Stimulated activated CD8-positive, alpha-beta memory T cell treated with anti-CD3 and anti-CD28 coated beads, Interleukin-4, amount 100 ng/mL, for 48 hours (primary cell): ENCODE measurements at places on chromosomes 5 and 9.
A peak's percentile ranks its signal among the peaks of the same experiment; 100 is the strongest.

GRCh38 chr9:126230692-126231091 is 95.9 kb upstream of the MVB12B start:
- no peak for DNase-seq

- DNase-seq = no peak
Observed at GRCh38 chr9:87874304-87874623, 8.4 kb upstream of the SPATA31E1 start.

DNA sequence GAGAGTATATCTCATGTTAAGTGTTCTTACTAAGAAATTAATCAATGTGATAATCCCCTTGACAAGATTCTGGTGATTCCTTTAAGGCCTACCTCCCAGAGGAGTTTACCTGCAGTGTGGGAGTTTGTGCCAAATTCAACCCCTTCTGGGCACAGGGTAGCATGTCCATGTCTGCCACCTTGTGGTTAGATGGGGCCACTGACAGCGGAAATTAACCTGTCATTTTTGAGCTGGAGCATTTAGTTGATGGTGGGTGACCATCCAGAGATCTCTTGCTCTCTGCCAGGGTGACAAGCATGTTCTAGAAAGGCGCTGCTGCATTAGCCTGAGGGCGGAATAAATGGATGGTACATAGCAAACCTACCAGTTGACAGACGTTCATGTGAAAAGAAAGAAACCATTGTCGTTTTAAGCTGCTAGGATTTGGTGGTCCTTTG is 132.2 kb downstream of the FBXO4 start:
- peak; percentile 67 for DNase-seq

DNA sequence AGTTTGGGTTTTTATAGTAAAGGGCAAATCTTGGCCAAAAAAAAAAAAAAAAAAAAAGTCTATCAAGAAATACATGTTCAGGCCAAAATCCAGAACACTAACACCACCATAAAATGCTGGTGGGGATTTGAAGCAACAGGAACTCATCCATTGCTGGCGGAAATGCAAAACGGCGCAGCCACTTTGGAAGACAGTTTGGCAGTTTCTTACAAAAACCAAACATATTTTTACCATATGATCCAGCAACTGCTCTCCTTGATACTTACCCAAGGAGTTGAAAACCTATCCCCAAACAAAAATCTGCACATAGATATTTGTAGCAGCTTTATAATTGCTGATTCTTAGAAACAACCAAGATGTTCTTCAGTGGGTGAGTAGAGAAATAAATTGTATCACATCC is 153.1 kb upstream of the ACOT12 start:
- no peak for DNase-seq

DNA sequence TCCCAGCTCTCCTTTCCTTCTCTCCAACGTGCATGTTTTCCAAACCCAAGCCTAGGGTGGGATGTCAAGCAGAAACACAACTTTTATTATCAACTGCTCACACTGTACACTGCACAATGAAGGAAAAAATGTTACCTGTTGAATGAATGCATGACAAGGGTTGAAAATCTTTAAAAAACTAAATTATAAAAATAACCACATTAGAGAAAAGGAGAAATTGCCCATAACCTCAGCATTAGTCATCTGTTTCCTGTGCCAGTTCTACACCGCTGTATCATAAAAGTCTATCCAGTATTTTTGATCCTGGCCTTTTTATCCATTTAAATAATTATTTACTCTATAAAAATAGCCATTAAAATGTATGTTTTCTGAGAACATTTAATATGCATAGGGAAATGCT is 101.1 kb downstream of the APBA1 start:
- no peak for DNase-seq

GRCh38 chr5:6584101-6584645 is 48.7 kb downstream of the NSUN2 start:
- no peak for DNase-seq
